ENCODE measurements at places on chromosomes 6 and 20.

- DNase-seq = no peak
Observed at GRCh38 chr6:39338397-39338796, 15.9 kb upstream of the KCNK16 start.

DNA sequence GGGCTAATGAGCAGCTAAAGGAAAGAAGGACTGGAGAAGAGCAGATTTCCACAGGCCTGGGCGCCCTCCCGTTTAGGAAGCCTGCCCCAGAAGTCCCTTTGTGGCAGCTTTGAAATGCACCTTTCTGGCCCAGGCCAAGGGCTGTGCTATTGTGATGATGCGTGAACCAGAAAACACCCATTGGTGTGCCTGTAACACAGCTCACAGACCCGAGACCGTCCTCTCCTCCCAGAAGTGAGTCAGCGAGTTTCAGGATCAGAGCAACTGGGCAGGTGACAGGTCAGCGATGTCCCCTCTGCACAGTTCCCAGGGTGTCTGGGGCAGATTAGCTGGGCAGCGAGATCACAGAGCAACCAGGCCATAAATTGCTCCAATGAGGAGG is 71.9 kb upstream of the SULF2 start:
- DNase-seq = no peak

DNA sequence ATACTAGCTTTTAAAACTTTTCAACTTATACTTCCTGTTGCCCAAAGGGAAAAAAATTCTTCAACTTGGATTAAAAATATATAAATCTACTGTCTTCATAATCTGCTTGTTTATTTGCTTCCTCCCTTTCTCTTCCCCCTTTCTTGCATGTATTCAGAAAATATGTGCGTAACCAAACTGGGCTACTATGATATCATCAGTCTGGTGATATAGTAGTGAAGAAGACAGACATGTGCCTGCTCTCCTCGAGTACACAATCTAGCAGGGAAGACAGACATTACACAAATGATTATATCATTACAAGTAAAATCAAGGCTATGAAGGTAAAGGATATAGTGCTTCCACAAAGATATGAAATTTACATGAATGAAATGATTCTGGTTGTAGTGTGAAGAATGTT is 31.0 kb downstream of the IBTK start:
- DNase-seq = no peak

GRCh38 chr6:43200541-43200940 is 18.5 kb downstream of the CUL9 start:
- no peak for DNase-seq

DNA sequence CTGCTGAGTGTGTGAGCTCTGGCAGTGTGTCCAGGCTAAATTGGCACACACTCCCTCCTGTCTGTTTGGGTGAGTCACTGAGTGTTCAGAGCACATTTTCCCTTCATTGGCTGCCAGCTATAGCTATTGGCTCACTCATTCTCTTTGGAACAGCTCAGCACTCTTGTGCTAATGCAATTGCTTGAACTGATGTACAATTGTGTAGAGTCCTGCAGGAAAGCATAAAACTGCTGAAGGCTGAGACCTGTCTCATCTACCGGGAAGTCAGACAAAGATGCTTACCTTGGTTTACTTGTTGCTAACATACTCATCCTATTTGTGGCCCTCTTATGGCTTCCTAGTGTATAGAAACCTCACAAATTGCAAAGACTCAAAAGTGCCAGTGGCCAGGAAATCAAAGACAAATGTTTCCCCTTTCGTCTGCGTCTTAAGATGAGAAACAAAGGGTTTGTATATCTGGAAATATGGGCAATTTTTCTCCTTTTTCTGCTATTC is 351.0 kb downstream of the BCKDHB start:
- DNase-seq = no peak

DNA sequence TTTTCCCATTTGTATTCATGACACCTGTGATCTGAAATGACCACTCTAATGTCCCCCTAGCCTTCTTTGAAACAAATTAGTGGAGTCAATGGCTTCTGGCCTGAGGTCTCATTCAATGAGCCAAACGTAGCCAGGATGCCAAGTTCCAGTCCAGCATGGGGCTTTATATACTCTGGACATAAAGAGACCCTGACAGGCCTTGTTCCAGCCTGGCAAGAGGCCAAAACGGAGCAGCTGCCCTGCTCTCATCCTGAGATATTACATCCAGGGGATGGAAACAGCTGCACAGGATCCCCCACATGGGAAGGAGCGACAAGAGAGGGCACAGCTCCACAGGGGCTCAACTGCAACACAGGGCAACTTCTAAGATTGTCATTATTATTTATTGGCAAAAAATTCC is 437.8 kb downstream of the CDH26 start:
- DNase-seq = peak; percentile 79

DNA sequence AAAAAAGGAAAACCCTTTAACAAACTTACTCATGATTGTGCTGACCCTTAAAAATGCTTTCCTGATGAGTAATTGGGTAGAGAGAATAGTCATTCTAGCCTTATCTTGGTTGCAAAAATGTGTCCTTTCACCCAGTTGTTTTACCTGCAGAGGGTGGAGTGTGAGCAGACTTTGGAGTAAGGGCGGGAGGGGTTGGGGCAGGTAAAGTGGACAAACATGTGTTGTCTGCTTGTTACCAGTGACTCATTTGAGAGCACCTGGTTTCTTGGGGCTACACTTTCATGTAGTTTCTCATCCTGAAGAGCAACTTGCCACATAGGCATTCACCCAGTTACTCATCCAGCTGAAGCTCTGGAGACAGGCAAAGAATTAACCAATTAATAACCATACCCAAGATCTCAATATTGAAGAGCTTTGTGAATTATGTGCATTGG is 121.1 kb downstream of the TNFRSF21 start:
- DNase-seq = no peak

GRCh38 chr6:123629258-123629941 is 7.3 kb downstream of the TRDN start:
- DNase-seq = no peak

DNA sequence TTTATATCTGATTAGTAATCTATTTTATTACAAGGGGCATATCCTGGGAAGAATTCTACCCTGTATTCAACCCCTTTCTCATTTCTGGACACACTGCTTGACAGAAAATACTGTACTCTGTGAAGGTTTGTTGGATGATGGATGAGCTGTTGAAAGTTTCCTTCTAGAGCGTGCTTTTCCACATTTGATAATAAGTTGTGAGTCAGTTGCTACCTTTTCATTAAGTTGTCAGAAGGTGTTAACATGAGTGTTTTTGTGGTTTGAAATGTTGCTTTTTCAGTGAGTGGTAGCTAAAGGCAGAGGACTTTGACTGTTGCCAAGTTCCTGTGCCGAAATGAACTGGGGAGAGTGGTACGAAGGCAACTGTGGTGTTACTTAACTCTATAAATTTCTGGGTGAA is 3.9 kb upstream of the ECI2 start:
- no peak for DNase-seq

DNA sequence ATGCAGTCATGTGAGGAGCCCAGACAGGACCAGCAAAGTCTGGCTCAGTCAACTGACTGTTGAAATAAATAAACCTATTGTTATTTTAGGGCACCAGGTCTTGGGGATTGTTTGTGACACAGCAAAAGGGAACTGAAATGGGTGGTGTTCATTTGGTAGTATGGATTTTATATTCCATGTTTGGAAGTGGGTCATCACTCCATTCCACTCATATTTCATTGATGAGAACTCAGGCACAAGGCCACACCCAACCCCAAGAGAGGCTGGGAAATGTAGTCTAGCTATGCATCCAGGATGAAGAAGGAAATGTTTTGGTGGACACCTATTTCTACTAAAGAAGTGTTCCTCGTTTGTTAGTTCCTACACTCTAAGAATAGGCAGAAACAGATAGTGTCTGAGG is 64.9 kb upstream of the BTBD3 start:
- DNase-seq = no peak

DNA sequence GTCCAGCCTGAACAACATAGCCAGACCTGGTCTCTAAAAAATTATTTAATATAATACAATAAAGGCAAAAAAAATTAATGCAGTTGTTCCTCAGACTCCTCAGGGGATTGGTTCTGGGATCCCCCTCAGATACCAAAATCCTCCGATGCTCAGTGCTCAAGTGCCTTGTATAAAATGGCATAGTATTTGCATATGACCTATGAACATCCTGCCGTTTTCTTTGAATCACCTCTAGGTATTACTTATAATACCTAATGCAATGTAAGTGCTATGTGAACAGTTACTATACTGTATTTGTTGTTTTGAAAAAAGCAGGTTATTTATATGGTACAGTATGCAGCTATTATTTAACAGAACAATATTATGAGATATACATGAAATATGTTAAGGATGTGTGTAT is 43.3 kb downstream of the RNGTT start:
- no peak for DNase-seq

DNA sequence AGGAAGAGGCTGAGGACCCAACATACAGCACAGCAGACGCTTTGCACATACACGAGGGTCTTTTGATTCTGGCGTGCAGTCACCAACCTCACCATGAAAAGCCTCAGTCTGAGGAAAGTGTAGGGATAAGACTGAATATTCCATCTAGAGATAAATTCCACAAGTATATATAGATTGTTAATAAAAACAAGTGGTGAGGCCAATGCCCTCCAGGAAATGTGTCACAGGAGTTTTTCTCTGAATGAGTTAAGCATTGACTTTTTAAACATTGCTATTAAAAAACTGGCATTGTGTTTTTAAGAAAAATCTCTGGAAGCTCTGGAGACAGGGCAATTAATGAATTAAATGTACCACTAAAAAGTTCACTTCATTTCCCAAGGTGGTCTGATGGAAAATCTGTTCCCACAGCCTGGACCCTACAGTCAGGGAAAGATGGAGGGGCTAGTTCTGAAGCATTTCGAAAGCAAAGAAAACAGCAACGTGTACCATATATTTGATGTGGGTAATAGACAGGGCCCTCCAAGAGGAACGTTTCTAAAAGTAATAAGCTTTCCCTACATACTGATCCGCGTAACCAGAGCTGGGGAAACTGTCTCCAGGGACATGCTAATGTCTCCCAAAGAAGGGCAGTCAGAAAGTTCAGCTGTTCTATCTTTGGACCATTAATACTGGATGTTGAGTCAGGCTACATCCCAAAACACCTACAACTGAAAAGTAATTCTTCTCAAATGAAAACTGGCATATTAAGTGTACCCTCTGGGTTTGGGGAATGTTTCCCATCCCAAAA is 301.1 kb downstream of the FOXC1 start:
- no peak for DNase-seq

- no peak for DNase-seq
Observed at GRCh38 chr6:87914637-87915395, 132.8 kb upstream of the SPACA1 start.

GRCh38 chr20:20501128-20501527 is 133.2 kb downstream of the INSM1 start:
- DNase-seq = no peak

- no peak for DNase-seq
Observed at GRCh38 chr6:159874435-159874834, 16.4 kb upstream of the MAS1 start.

DNA sequence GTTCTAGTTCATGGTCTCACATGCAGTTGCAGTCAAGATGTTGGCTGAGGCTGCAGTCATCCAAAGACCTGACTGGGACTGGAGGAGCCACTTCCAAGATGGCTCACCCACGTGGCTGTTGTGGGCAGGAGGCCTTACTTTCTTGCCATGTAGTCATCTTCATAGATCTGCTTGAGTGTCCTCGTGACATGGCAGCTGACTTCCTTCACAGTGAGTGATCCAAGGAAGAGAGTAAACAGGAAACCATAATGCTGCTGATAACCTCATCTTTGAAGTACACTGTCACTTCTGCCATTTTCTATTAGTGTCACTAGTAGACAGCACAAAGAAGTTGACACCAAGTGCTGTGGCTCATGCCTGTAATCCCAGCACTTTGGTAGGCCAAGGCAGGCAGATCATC is 40.1 kb upstream of the AKIRIN2 start:
- DNase-seq = no peak

DNA sequence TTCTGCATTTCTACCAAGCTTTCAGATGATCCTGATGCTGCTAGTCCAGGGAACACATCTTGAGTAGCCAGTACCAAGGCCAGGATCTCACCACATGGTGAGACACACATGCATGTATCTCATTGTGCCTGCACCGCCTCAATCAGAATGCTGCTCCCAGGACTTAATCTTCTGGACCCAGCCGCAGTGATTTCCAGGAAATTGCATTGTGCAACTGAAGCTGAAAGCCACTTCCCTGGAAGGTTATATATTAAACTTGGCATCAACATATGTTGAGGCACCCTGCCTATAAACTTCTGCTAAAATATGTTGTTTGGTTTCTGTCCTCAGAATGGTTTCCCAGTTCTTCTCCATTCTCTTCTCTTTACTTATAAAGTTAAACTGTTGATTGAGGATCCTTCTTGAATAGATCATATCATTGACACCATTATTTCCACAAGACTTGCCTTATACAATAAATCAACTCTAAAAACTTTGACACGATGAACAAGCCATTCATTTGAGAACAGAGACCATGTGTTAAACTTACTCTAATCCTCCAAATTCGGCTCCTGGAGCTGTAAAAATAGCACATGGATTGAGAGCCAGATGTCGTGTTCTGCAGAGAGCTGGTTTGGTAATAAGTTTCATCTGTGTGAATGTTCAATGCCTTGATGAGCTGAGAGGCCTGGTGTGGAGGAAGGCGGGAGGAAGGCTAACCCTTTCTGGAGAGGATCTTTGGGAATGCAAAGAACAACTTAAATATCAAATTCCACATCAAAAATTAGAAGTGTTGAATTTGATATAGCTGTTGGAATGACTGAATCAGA is 65.0 kb upstream of the PCSK2 start:
- DNase-seq = no peak

GRCh38 chr6:2108700-2109306 is 136.6 kb downstream of the GMDS start:
- peak; percentile 82 for DNase-seq

GRCh38 chr6:34926655-34927054 is 37.6 kb downstream of the ANKS1A start:
- DNase-seq = no peak

DNA sequence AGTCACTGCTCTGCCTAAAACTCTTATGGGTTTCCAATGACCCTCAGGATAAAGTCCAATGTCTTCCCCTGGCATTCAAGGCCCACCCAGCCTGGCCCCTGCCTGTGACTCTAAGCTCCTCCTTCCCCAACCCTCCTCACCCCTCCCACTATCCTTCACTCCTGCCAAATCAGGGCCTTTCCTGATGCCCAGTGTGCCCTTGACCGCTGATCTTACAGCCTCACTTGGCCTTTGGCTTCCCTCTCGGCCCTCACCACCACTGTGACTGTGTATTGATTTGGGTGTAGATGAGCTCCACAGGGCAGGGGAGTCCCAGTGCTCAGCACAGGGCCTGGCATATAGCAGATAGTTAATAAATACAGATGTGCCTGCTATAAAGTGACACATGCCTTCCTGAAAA is 115.7 kb downstream of the TOX2 start:
- DNase-seq = no peak

- DNase-seq = no peak
Observed at GRCh38 chr20:48227381-48227780, 442.1 kb upstream of the SULF2 start.
